Omental fat pad (tissue), 4 donors: ENCODE measurements at places on chromosomes 2 and 18. TPM values are rescaled to one million over a fixed set of nuclear protein-coding genes. Genes with fewer than 3 reads are reported as not detected.

The OLA1 gene
- 40.4 TPM for total RNA-seq

The MLPH gene
- total RNA-seq, result 23.6 TPM

The TAF4B gene
- 7.4 TPM for total RNA-seq

The UPP2 gene
- total RNA-seq, result not detected

The SLC9A4 gene
- total RNA-seq, result not detected

The ACKR3 gene
- total RNA-seq, result 53.0 TPM

The DLX2 gene
- total RNA-seq, result not detected

The TNS1 gene
- total RNA-seq, result 325 TPM
